Nephron progenitor cell (in vitro differentiated cells): ENCODE measurements at places on chromosomes 3 and 15.
A peak's percentile ranks its signal among the peaks of the same experiment; 100 is the strongest.

GRCh38 chr3:87436781-87437543 lies 160.6 kb upstream of the POU1F1 start:
- no peak for DNase-seq

GRCh38 chr3:62207197-62207596 lies 166.2 kb downstream of the FEZF2 start:
- DNase-seq, result no peak

- DNase-seq, result no peak
Measured at GRCh38 chr3:19293295-19293694, 145.0 kb downstream of the KCNH8 start.

GRCh38 chr3:164235289-164236028 lies 842.8 kb downstream of the SI start:
- DNase-seq, result no peak

DNA sequence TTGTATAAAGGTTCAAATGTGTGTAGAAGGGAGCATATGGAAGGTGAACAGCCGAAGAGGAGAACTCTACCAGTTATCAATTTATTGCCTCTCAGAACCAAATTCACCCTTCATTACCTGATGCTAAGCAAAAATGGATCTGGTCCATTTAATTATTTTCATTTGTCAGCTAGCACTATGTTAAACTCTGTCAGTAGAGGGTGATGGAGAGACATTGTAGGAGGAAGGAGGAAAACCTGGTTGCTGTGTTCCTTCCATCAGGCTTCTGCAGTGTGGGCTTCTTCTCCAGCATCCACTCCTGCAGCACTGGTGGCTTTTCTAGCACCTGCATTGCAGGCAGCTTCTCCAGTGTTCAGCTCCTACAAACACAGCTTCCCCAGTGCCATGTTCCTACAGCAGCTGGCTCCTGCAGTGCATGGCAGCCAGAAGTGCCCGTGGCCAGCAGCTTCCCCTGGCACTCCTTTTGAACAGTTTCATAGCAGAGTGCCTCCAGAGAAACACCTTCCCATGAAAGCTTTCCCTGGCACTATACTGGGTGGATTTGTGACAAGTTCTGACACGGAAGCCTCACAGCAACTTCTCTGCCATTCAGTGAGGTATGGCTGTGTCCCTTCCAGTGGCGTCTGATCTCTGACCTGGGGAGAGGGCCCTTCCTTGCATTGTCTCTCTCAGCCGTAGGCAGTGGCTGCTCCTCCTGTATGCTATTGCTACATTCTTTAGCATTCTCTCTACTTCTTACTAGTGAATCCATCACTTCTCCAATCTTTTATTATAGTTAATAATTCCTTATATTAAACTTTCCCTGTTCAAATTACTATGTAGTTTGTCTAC lies 14.6 kb upstream of the IL17RD start:
- DNase-seq, result no peak

- DNase-seq, result no peak
Measured at GRCh38 chr3:142609136-142609535, 12.9 kb downstream of the PLS1 start.

- DNase-seq, result no peak
Measured at GRCh38 chr3:2516762-2517441, 418.2 kb downstream of the CNTN4 start.

- DNase-seq, result no peak
Measured at GRCh38 chr15:81511138-81511537, 137.1 kb upstream of the TMC3 start.

- DNase-seq, result no peak
Measured at GRCh38 chr3:107271787-107272387, 105.4 kb upstream of the CCDC54 start.

- DNase-seq, result no peak
Measured at GRCh38 chr3:10238345-10239183, 9.7 kb upstream of the TATDN2 start.

DNA sequence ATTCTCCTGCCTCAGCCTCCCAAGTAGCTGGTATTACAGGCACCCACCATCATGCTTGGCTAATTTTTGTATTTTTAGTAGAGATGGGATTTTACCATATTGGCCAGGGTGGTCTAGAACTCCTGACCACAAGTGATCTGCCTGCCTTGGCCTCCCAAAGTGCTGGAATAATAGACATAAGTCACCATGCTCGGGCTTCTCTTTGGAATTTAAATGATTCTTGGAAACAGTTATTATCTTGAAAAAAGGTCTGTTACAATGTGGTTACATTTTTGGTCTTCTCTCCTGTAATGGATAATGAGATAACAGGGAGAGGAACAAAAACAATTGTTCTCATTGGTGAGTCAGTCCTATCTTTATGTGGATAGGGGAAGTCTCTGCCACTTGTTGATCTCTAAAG lies 59.8 kb upstream of the AADACL2 start:
- no peak for DNase-seq

- DNase-seq, result no peak
Measured at GRCh38 chr3:58570851-58571250, 6.3 kb downstream of the FAM107A start.

DNA sequence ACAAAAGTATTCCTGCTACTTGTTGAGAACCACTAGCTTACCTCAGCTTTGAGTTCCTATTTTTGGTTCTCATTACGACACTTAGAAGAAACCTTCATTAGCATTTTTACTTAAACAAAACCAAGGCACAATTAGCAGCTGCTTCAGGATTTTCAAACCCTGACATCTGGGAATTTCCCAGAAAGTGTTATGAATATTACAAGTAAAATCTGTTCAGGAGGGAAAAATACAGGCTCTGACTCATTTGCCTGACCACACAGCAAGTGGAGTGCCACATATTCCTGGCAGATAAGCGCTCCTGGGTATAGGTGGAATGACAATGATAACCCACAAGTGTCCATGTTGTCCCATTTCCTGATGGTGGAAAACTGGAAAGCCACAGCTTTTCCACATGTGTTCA lies 10.3 kb upstream of the RFTN1 start:
- DNase-seq, result no peak

GRCh38 chr3:74808506-74809275 lies 194.2 kb upstream of the CNTN3 start:
- no peak for DNase-seq

- DNase-seq, result peak; percentile 27
Measured at GRCh38 chr3:51799879-51800749, 21.1 kb upstream of the IQCF6 start.

DNA sequence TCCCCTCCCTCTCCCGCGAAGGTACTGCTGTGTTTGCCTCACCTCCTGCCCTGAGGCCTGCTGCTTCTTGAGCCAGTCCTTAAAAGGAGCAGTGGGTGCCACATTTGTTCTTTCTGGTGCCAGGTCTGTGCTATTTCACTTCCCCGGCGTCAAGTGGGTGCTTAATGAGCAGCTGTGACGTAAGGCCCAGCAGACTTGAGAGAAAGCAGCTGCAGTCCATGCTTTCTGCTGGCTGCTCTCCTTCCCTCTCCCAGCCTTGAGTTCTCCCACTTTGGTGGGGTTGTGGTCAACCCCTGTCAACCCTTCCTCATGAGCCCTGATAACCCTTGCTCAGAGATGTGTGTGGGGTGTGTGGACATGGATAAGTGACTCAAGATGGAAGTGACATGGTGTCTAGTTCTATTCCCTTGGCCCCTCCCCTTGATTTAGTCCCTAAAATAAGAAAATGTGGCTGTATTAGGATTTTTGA lies 6.9 kb downstream of the INAFM2 start:
- no peak for DNase-seq

GRCh38 chr15:64224511-64224910 lies 61.7 kb upstream of the PPIB start:
- no peak for DNase-seq

GRCh38 chr3:157142315-157142714 lies 17.6 kb downstream of the CCNL1 start:
- DNase-seq, result no peak

- DNase-seq, result no peak
Measured at GRCh38 chr15:34820110-34820509, 24.8 kb upstream of the ACTC1 start.

GRCh38 chr3:15271785-15272381 lies 60.5 kb downstream of the SH3BP5 start:
- no peak for DNase-seq

GRCh38 chr3:49454898-49455681 lies 15.0 kb upstream of the DAG1 start:
- DNase-seq, result no peak

GRCh38 chr3:156479604-156480003 lies 75.3 kb downstream of the SSR3 start:
- no peak for DNase-seq

- no peak for DNase-seq
Measured at GRCh38 chr15:74027688-74028087, 33.2 kb downstream of the PML start.

GRCh38 chr15:46304321-46304720 lies 669.5 kb downstream of the SQOR start:
- peak; percentile 35 for DNase-seq

DNA sequence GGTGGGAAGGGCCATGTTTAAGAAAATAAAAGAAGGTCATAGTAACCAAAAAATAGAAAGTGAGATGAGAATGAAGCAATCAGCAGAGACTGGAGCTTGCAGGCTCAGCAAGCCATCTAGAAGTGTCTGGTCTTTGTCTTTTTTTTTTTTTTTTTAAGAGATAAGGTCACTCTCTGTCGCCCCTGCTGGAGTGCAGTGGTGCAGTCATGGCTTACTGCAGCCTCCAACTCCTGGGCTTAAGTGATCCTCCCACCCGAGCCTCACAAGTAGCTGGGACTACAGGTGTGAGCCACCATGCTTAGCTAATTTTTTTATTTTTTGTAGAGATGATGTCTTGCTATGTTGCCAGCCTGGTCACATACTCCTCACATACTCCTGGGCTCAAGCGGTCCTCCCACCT lies 36.2 kb downstream of the GXYLT2 start:
- no peak for DNase-seq

GRCh38 chr15:69718916-69719315 lies 266.3 kb downstream of the RPLP1 start:
- DNase-seq, result no peak

- no peak for DNase-seq
Measured at GRCh38 chr3:184718431-184718830, 6.6 kb upstream of the MAGEF1 start.

GRCh38 chr3:127720161-127720823 lies 47.5 kb downstream of the ABTB1 start:
- no peak for DNase-seq

DNA sequence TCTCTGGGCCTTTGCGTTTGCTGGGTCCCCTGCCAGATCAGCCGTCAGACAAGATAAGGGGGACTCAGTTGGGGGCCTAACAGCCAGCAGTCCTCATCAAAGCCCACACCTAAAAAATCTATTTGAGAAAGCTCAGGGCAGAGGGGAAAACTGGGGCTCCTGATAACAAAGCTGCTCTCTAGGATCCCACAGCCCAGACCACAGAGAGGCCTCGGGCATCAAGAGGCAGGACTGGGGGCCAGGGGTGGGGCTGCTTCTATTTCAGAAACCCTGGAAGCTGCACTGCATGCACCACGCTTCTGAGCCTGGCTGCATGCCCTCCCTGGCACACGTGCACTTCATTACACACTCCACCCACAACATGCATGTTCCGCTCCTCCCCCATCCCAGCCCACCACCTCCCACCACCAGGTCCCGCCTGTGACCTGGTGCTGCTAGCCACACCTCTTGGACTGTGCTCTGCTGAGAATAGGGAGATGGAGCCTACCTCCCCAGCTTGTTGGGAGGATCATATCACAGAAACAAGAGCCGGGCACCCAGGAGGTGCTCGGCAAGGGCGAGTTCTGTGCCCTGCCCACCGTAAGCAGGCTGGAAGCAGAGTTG lies 26.6 kb downstream of the FBLN2 start:
- no peak for DNase-seq

GRCh38 chr3:160378331-160379109 lies 20.5 kb downstream of the IFT80 start:
- DNase-seq, result no peak

DNA sequence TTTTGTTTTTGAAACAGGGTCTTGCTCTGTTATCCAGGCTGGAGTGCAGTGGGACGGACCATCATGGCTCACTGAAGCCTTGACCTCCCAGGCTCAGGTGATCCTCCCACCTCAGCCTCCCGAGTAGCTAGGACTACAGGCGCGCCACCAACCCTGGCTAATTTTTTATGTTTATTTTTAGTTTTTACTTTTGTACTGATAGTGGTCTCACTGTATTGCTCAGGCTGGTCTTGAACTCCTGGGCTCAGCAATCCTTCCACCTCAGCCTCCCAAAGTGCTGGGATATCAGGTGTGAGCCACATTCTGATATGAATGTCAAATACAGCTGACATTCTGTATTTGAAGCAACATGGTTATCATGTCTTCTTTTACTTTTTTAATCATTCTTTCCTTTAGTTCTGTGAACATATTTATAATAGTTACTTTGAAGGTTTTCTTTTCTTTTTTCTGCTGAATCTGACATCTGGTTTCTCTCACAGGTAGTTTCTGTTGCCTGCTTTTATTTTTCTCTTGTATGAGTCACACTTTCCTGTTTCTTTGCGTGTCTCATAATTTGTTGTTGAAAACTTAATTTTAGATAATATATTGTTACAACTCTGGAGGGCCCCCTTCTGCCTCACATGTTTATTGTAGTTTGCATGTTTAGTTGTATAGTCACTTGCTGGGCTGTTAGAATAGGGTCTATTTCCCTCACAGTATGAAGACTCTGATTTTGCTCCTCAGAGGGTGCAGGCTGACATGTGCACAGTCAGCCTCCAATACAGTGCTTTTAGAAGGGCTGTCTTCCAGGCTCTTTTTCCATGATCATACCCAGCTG lies 8.4 kb upstream of the CNTN4 start:
- no peak for DNase-seq

DNA sequence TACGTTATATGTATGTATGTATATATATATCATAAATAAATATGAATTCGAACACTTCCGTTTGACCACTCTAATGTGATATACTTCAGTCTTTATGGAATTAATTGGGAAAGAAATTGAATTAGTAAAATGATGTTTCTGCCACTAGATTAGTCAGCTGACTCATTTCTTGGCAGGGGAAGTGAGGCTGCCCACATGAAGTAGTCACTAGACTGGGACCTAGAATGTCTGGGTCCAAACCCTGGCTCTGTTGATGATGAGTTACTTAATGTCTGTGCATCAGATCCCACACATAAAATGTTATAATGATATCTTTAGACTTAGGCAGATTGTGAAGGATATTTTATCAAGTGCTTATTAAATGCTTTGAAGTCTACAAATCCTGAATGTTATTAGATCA lies 27.4 kb upstream of the ARL14 start:
- DNase-seq, result no peak

DNA sequence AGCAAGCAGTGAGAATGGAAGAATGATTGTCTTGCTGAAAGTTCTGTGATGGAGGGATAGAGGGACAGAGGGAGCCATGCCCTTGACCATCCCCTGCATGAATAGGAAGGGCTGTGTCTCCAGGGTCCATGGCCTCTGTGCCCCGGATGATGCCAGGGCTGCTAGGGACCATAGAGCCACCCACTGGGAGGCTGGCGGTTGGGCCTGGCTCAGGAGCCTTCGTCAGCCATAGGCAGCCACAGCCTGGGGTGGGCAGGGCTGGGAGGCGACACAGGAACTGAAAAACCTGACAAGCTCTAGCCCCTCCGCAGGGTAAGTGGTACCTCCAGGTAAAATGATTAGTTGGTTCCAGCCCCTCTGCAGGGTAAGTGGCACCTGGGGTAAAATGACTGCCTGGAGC lies 19.1 kb upstream of the LAMP3 start:
- DNase-seq, result no peak

- DNase-seq, result no peak
Measured at GRCh38 chr3:171743327-171744157, 66.7 kb downstream of the PLD1 start.
